ENCODE measurements at places on chromosomes 2 and 18. TPM values are rescaled to one million over a fixed set of nuclear protein-coding genes. Genes with fewer than 3 reads are reported as not detected.
A peak's percentile ranks its signal among the peaks of the same experiment; 100 is the strongest.

DNA sequence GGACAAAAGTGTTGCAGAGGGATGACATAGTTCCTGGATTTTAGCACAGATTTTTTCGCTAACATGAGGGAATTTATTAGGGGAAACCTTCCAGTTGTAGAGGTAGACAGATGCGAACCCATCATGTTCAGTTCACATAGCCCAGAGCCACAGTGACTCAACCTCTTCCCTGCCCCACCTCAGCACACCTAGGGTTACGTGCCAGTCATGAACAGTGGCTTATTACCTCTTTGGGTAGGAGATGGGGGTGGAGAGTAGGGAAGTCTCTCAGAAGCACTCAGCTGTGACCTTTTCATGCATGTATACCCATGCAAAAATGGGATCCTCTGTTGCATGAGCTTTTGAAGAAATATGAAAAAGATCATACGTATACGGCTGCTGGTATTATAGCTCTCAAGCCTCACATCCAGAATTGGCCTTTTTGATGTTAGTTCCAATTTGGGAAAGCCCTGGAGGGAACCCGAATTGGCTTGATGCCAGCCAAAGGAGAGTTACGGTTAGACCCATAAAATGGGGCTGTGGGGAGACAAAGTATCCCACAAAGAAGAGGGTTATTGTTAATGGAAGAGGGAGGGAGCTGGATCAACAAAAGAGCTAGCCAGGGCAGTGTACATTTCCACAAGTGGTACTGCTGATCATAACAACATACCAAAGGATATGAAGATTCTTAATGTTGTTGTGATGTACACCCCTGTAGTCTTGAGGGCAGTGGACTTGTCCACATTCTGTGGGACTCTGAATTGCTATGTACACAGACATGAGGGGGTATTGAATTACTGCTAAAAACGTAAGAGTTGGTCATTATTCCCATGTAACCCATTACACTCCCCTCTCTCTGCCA lies 4.9 kb downstream of the TANC1 start:
- peak; percentile 29 for DNase-seq

- DNase-seq, result no peak
Measured at GRCh38 chr2:139918982-139919381, 1138.8 kb upstream of the NXPH2 start.

GRCh38 chr18:42925036-42925435 lies 190.4 kb downstream of the RIT2 start:
- no peak for DNase-seq

DNA sequence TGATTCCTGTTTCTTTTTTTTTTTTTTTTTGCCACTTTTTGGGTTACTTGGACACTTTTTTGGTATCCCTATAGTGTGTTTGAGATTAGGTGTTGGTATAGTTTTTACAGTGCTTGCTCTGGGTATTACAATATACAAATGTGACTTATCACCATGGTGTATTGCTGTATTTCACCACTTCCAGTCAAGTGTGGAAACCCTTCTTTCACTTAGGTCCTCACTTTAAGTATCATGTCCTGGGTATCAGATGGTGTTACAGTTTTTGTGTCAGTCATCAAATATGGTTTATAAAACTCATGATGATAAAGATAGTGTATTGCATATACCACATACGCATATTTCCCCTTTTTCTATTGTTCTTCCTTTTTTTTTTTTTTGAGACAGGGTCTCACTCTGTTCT lies 1.8 kb downstream of the ATP9B start:
- no peak for DNase-seq

GRCh38 chr2:55012672-55013484 lies 37.4 kb downstream of the RTN4 start:
- DNase-seq, result no peak

- no peak for DNase-seq
Measured at GRCh38 chr2:37300578-37300977, 24.1 kb downstream of the PRKD3 start.

- DNase-seq, result peak; percentile 88
Measured at GRCh38 chr2:33275689-33276444, 200.6 kb upstream of the RASGRP3 start.

DNA sequence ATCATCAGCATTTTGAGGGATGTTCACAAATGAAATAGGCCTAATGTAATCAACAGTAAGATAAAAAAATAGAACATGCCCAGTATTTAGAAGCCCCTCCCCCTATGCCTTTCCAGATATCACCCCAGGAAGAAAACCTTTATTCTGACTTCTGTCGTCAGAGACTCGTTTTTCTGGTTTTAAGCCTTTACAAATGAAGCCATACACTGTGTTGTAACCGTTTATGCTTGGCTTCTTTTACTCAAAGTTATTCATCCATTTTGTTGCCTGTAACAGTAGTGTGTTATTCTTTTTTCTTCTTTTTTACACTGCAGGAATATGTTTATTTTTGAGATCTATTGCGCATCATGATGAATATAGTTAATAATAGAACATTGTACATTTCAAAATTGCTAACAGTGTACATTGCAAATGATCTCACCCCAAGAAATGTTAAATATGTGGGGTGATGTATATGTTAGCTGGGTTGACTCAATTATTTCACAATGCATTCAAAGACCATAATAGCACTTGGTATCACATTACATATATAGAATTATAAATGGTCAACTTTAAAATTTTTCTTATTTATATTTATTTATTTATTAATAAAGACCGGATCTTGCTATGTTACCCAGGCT lies 28.1 kb upstream of the PNPT1 start:
- DNase-seq, result no peak

GRCh38 chr18:9826685-9827084 lies 59.1 kb upstream of the TXNDC2 start:
- DNase-seq, result no peak

DNA sequence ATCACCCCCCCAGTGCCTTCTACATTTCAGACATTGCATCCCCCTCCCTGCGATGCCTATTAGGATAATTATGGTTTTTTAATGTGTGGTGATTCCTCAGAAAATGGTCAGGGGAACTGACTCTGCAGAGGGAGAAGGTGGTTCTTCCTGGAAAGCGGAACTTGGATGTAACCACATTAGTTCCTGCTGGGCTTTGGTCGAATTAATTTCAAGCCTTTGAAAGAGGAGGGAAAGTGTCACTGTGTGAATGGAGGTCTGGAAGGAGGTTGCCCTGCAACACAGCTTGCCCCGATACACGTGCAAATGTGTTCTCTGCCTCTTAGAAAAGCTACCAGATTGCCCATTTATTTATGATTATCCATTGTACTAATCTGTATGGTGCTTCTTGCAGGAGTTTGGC lies 63.2 kb upstream of the TPO start:
- DNase-seq, result no peak

DNA sequence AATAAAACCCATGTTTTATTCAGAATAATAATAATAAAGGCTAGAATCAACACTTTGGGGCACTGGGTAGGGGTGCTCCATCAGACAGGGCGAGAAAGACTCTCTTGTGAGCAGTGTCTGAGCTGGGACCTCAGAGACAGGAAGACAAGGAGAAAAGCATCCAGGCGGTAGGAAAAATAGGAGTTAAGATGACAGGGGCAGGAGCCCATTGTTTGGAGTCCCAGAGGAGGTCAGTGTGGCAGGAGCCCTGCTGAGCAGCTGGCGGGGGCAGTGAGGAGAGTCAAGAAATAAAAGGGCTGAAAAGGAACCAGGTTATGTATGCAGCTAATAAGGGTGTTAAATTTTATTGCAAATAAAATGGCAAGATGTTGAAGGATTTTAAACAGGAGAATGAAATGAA lies 457.4 kb downstream of the FBXO15 start:
- DNase-seq, result no peak

DNA sequence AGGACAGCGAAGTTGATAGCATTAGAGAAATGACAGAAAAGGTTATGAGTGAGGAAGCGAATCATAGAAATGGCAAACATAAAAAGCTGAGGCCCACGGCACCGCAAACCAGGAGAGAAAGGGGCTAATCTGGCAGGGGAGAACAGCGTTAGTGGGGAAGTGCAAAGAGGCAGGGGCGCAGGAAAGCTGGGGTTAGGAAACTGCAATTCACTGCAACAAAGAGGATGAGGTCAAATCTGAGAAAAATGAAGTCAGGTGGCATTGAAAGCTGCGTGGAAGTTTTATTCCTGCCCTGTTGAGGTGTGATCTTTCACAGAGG lies 653 bp upstream of the ABI2 start:
- DNase-seq, result no peak

GRCh38 chr2:228181098-228182019 lies at the start of gene SPHKAP:
Gene SPHKAP, minus strand, starts transcription at chr2:228181687. Its CDS starts 89 bp downstream, at chr2:228181598.
- DNase-seq, result no peak

DNA sequence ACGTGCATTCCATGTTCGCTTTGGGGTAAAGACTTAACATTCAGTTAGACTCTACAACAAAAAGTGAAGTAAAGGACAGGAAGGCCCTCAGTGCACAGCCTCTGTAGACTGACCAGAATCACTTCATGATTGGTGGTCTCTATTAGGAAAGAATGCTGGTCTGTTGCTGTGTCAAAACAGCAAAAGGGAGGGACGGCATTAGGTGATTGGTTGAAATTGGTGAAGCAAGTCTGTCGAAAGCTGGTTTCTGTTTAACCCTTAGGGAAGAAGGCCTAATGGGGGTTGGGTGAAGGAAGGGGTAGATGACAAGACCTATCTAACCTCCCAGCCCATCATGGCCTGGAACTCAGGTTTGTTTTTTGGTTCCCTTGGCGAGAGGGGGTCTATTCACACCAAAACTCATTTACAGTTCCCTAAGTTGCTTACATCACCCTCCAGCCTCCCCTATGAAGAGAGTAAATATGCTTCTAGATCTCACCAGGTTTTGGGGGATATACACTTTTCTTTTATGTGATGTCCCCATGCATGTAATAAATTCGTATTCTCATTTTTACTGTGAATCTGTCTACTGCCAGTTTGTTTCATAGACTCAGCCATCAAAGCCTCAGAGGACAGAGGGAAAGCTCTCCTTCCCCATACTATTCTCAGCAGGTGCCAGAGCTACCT lies 65.6 kb downstream of the TMEM17 start:
- no peak for DNase-seq

GRCh38 chr2:112622528-112622849 lies 23.2 kb upstream of the SLC20A1 start:
- DNase-seq, result no peak

DNA sequence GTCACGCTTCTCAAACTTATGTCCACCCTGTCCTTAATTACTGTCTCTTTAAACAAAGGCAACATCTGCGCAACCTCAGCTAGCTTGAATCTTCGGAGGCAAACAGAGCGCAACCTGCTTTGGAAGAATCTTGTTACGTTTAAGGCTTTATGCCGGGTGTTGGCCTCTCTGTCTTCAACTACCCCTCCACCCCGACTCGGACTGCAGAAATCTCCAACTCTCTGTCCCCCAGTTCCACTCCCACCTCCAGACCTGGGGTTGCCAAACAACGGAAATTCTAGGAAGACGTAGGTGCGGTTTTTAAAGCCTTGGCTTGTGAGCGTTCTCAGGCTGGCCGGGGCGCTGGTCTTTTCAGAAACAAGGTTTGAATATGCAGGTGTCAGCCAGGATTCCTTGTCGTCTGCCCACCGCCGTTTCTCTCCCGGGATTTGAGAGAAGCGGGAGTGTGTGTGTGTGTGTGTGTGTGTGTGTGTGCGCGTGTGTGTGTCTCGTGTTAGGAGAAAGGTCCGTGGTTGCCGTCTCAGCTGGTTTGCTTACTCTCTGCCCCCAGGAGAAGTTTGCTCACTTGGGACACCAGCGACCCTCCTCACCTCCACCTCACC lies 1.1 kb upstream of the ONECUT2 start:
- DNase-seq, result no peak

- DNase-seq, result peak; percentile 80
Measured at GRCh38 chr2:70301344-70302194, at the start of gene FAM136A. Gene FAM136A, minus strand, starts transcription at chr2:70302067. Its CDS starts 56 bp downstream, at chr2:70302011.

GRCh38 chr2:23760736-23761135 lies 166.2 kb downstream of the ATAD2B start:
- DNase-seq, result peak; percentile 41

- no peak for DNase-seq
Measured at GRCh38 chr2:120489023-120489422, 143.1 kb downstream of the INHBB start.

DNA sequence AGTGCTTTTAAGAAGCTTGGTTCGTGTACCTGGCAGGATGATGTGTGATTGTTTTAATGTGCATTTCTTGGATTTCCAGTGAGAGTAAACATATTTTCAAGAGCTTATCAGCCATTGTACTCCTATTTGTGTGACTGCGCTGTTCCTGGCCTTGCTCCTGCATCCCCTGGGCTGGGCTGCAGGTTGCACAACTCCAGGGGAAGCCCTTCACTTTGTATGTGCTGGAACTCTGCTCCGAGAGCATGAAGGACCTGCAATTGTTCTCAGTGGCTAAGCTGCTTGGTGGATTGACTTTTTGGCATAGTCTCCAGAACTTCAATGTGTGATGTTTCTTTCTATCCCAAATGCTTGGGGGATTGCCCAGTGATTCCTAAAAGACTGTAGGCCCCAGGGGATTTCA lies 18.8 kb downstream of the ATP6V1C2 start:
- DNase-seq, result no peak

DNA sequence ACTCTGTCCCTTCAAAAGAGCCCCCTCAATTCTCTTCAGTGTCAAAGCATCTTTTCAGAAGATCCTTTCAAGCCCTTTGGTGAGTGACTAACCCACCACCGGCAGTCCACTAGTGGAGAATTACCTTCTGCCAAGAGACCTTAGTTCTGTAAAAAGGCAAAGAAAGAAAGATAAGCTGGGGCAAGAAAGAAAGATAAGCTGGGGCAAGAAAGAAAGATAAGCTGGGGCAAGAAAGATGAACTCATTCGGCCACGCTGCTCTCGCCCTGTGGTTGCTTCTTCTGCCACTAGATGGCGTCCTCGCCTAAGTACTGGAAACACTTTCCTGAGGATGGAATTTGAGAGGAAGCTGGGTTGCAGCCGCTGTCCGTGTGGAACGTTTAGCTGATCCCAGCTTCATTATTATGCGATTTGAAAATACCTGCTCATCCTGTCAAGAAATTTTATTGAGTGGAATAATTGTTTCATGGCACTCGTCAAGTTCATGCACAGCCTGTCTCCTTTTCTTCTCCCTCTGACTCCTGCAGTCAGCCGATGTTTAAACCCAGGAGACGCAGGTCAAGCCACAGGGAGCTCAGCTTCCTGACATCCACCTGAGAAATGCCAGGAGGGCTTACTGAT lies 17.3 kb upstream of the ANXA4 start:
- DNase-seq, result peak; percentile 78

DNA sequence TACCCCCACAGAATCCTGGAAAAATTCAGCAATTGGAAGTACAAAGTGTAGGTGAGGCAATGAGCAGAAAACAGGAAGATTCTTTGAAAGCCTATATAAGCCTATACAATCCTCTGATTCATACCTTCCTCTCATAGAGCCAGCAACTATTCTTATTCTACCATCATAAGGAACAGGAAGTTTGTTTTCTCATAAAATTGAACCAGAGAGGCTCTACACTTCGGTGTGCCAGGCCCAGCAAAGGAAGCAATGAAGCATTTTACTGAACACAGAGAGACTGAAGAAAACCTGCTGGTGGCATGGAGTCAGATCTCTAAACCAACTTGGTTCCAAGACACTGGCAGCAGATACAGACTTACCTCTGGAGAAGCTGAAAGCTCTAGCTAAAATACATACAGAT lies 18.7 kb downstream of the CASP8 start:
- DNase-seq, result no peak

ACMSD gene
- 3.8 TPM for total RNA-seq

ANKRD30B gene
- total RNA-seq, result not detected

EPHA4 gene
- 7.5 TPM for total RNA-seq

MC2R gene
- total RNA-seq, result not detected

SLC23A3 gene
- 0.07 TPM for total RNA-seq

L3MBTL4 gene
- total RNA-seq, result 0.12 TPM

ADRA2B gene
- 0.32 TPM for total RNA-seq

ABCG8 gene
- total RNA-seq, result not detected

DAW1 gene
- total RNA-seq, result 4.3 TPM

Measured in Caki2 (cell line).